Endothelial cell of umbilical vein (primary cell): ENCODE measurements at places on chromosomes 2 and 18. TPM values are rescaled to one million over a fixed set of nuclear protein-coding genes. Genes with fewer than 3 reads are reported as not detected.

GRCh38 chr2:134919341-134920210 lies 954 bp downstream of the CCNT2 start:
- peak; percentile 44 for DNase-seq

- DNase-seq: no peak
Measured at GRCh38 chr18:22872900-22873537, 60.1 kb upstream of the RBBP8 start.

DNA sequence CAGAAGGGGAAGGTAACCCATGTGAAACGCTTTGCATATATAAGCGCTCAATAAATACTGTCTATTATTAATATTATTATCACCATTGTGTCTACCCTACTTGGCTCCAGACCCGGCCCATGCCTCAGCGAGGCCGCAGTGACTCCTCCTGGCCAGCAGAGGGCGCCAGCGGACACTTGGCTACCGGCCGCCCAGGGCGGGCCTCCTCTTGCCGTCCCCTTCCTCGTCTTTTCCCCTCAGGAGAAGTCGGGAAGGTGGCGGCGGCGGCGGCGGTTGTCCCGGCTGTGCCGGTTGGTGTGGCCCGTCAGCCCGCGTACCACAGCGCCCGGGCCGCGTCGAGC lies at the start of gene AGFG1:
Gene AGFG1 (plus strand): TSS at position 233 of the 341 bp plus-strand sequence. CDS start 266 bp downstream, outside the sequence.
- peak; percentile 85 for DNase-seq

- peak; percentile 75 for DNase-seq
Measured at GRCh38 chr2:28035816-28036215, 145.3 kb downstream of the BABAM2 start.

DNA sequence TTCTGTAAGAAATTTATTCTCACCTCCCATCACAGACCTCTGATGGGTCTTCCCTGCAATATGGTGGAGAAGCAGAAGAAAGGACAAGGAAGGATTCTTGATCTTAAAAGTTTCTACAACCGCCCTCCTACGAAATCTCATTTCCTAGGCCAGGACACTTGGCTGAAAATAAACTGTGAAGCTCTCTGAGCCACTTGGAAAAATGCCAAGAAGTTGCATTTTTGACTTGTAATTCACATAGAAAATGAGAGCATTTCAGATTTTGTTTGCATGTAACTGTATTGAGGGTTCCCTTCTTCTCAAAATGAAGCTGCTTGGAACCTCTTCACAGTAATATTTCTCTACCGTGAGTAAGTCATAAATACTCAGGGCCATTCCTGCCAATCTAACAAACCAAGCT lies 458.3 kb upstream of the SLC14A2 start:
- DNase-seq: no peak

C2orf78 gene
- not detected in 2 replicates for total RNA-seq
